Activated CD4-positive, alpha-beta memory T cell treated with anti-CD3 and anti-CD28 coated beads, Interleukin-2, amount 10 ng/mL, durations not matched to agents 7 days and 5 days (primary cell): ENCODE measurements at places on chromosomes 3 and 15. TPM values are rescaled to one million over a fixed set of nuclear protein-coding genes. Genes with fewer than 3 reads are reported as not detected.

Gene PRSS50
- total RNA-seq, result not detected

Gene ASB14
- total RNA-seq, result not detected

- DNase-seq, result peak; percentile 36
Measured at GRCh38 chr15:56244038-56244810, 545 bp upstream of the RFX7 start.

DNA sequence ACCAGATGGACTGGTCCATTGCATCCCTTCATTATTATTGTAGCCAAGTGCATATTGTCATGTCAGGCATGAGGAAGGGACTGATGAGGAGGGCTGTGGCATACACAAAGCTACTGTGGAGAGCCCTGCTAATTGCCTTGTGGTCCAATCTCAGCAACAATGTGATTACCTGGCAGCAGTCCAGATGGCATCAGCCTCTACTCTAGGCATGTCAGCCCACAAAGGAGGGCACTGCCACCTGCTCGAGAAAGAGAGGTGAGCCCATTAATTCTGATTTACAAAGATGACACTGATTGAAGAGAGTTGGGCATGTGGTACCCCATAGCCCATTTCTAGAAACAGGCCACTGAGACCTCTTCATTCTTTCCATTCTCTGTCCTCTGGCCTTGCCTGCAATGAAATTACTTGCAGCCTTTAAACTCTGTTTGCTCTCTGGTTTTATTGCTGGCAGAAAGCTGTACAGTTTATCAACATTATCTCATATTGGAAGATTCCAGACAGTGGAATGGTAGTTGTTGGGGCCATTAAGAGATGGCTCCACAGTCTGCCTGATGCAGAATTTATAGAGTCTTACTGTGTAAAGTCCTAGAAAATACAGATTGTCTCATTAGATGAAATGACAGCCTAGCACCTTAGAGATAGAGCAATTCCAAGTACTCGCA is 307.7 kb downstream of the ARPP21 start:
- DNase-seq, result no peak

Gene LRRC49
- not detected for total RNA-seq

Gene SAMD7
- not detected for total RNA-seq

Gene CDV3
- 211 TPM for total RNA-seq

- no peak for DNase-seq
Measured at GRCh38 chr15:89139613-89140499, 51.6 kb downstream of the ABHD2 start.
